Activated naive CD4-positive, alpha-beta T cell treated with anti-CD3 and anti-CD28 coated beads, Interleukin-2, amount 50 U/mL, for 72 hours (primary cell): ENCODE measurements at places on chromosomes 7 and 10.

- DNase-seq, result no peak
These were observed 22.7 kb downstream of the RAMP3 start for GRCh38 chr7:45180084-45180986.

DNA sequence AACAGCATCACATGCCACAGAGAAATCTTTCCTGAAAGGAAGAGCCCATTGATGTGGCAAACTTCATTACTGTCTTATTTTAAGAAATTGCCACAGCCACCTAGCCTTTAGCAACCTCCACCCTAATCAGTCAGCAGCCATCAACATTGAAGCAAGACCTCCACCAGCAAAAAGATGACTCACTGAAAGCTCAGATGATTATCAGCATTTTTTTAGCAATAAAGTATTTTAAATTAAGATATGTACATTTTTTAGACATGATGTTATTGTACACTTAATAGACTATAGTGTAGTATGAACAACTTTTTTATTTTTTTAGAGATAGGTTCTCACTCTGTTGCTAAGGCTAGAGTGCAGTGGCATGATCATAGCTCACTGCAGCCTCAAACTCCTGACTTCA lies 14.8 kb downstream of the STEAP1B start:
- DNase-seq, result no peak

GRCh38 chr7:79512261-79512660 lies 58.8 kb upstream of the MAGI2 start:
- DNase-seq, result no peak

GRCh38 chr10:129105266-129105665 lies 361.8 kb upstream of the MGMT start:
- no peak for DNase-seq

DNA sequence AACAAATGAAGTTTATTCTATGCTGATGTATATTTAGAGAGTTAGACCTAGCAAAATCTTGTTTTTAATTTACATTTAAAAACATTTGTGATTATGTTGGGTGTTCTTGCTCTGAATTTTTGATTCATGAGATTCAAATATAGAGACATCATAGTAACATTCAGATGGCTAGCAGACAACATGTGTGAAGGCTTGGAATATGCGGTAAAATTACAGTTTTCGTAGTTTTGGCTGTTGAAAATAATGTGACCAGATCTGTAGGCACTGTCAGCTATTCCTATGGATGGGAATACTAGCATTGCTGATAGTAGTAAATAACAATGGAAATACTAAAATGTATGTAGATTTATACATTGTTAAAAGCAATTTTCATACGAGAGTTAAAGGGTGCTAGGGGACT lies 131.9 kb downstream of the KAT6B start:
- no peak for DNase-seq

GRCh38 chr10:61136139-61136538 lies 192.2 kb upstream of the RHOBTB1 start:
- DNase-seq, result no peak

- DNase-seq, result no peak
These were observed 21.5 kb upstream of the CYP26C1 start for GRCh38 chr10:93039110-93039509.

DNA sequence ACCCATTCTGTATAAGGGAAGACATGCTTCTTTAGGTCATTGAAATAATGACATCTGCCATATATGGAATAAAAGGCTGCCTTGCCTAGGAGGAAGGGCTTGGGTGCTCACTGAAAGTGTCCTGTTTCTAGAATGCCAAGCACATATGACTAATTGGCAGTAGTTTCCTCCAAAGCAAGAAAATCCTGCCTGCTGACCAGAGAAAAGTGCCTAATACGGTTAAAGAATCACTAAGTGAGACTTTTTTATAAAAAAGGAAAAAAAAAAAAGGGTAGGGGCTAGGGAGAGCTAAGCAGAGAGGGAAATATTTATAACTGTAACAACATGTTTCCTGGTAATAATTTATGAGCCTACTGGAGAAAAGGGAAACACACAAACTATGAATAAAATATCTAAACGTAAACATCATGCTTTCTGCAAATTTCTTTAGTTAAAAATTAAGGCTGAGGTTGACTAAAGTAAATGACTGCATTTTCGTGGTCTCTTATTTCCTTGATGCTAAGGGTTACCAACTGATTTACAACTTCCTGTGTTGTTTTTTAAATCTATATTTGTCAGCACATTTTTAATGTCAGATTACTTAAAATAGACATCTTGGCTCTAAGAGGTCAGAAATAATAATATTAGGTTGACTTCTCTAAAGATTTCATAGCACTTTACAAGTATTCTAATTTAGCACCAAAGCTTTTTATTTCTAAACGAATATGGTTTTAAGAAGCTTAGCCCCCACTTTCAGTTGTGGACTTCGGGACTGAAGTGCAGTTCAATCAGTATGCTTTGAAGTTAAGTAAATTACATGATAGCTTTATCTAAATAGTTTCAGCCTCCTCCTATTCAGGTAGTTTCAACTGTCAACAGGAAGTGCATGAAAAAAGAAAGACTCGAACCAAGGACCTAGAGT lies 89.6 kb downstream of the CABCOCO1 start:
- no peak for DNase-seq

- no peak for DNase-seq
These were observed 15.7 kb downstream of the PPP1R3C start for GRCh38 chr10:91617072-91617609.

GRCh38 chr10:28975891-28976531 lies 298.7 kb downstream of the BAMBI start:
- no peak for DNase-seq

GRCh38 chr7:136325578-136325977 lies 348.4 kb upstream of the MTPN start:
- DNase-seq, result no peak

DNA sequence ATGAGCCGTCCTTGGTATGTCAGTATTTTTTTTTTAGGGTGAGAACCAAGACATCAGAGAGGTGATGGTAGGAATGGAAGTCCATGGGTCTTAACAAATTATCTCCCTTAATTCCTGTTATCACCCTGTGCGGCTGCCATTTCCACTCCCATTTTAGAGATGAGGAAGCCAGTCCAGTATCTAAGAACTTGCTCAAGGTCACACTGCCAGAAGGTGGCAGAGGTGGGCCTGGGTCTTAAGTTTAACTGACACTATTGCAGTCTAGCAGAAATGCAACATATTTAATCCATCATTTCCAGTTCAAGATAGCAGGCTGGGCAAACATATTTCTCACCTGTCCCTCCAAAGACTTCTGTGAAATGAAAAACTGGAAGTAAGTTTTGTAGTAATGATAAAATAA lies 108.3 kb downstream of the GLI3 start:
- no peak for DNase-seq

DNA sequence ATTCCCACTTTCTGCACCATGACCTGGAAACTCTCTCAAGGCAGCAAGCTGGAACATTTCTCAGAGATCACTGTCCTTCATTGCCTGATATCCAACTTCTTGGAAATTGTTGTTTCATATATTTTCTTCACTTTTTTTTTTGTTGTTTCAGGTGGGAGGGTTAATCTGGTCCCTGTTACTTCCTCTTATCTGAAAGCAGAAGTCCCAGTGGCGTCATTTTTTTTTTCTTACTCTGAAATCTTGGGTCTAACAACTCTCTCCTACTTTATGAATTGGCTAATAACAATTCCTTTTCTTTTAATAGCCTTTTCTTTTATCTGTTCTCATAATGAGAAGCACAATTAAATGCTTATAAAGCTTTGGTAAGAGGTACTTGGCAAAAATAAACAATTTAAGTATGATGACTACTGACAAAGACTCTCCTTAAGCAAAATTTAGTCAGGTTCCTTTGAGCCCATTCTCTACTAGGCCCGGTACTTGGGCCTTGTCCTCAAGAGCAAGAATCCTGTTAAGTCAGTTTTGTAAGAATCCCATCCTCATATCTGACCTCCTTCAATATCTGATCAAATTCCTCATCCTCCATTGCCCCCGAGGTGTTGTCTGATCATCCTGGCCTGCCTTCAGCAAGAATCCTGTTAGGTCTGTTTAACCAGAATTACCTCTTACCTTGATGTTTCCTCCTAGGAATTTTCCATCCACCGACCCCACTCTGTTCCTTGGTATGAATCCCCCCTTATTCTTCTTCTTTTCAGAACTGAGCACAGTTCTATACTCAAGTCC lies 11.5 kb upstream of the CC2D2B start:
- DNase-seq, result no peak

- no peak for DNase-seq
These were observed 11.3 kb downstream of the CPA2 start for GRCh38 chr7:130277763-130278643.

DNA sequence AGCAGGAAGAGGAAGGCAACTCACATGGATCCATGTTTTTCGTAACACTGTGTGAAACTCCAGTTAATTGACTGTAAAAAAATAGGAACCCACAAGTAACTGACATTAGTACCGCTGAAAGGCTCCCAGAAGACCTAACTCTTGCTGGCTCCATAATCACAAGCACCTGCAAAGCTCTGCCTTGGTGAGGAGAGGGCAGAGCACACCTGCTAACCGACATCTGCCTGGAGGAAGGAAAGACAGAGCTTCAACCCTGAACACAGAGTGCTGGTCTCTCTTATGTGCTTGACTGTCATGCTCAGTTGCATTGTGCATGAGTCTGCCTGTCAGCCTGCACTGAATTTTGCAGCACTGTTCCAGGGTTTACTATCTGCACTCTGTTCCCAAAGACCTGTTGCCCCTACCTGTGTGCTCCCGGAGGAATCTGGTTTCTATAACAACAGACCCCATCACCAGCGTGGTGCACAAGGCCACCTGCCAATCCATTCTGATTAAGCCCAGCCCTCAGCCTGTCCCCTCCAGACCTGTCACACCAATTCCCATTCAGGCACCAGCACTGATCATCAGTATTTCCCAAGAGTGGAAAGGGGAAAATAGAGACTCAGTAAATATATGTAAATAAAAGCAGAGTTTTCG lies 63.1 kb upstream of the ANKRD1 start:
- no peak for DNase-seq
